Hippocampal formation (tissue), 2 donors: ENCODE measurements at places on chromosomes 11 and 22.

DNA sequence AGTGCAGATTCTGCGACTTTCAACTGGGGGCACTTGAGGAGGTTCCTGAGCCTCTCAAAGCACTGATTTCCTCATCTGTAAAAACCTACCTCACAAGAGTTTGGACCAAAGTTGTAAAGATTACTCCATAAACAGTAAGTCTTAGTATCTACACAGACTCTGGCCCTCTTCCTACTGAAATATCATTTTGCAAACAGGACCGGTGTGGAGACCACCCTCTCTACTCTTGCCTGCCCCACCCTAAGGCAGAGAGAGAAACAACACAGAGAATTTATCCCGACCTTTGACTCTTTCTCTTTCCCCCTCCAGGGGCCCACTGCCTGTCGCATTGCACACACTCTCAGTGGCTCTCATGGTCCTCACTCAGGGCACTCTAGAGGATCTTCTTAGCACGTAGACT is 117.9 kb upstream of the LDLRAD3 start:
- DNase-seq: no peak

DNA sequence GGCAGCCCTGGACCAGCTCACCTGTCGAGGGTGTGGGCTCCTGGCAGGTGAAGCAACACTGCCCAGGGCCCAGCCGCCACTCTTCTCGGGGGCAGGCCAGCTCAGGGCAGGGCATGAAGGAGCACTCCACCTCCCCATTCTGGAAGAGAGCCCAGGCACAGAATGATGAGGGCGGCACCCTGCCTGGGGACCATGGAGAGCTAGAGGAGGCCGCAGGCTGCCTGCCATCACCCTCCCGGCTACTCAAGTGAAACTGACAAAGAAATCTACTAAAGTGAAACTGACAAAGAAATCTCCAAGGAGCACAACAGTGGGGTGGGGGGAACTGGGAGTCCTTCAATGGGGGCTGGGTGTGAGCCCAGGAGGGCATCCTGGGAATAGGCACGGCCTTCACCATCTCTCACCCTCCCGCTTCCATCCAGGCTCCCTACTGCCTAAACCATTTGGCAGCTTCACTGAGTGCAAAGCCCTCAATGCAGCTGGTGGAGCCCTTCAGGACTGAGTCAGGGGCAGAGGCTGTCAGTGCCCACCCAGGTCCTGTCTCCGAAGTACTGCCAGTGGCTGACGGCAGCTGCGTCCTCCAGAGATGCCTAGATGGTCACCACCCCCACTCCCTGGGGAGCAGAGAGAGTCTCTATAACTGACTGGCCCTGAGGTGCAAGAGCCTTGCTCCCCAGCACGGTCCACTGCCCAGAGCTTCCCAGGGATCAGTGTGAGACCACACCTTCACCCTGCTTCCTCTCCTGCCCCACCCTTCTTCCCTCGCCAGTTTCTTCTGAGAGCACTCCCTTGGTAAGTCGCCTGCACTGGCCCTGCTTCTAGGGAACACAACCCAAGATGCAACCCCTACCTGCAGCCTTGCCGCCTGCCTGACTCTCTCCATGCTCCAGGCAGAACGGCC is 21.7 kb downstream of the VWCE start:
- peak; percentile 38 for DNase-seq

GRCh38 chr11:68010090-68011041 is at the start of gene ALDH3B1:
Gene ALDH3B1, plus strand, starts transcription at chr11:68010327. Its CDS starts 4,971 bp downstream, at chr11:68015298.
- DNase-seq: peak; percentile 88

- DNase-seq: no peak
Observed at GRCh38 chr11:17014833-17015626, 816 bp upstream of the PLEKHA7 start.

- DNase-seq: no peak
Observed at GRCh38 chr22:42418811-42419242, 13.4 kb downstream of the NFAM1 start.

DNA sequence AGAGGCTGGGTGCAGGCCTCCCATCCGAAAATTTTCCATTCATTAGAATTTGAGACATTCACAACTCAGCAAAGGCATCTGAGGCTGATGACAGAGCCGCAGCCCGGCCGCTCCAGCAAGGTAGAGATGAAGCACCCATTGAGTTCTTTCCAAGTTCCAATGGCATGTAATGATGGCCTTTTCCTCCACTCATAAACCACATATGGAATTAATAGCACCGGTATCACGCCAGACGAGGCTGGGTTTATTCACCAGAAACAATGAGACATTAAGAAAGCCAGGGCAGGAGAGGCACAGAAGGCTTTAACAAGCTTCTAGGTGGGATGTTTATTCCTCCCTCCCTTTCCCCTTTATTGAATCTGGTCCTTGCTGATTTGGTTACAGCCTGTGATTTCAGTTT is 534.4 kb downstream of the MN1 start:
- no peak for DNase-seq

GRCh38 chr11:2898366-2899079 is 12.9 kb upstream of the CDKN1C start:
- no peak for DNase-seq

DNA sequence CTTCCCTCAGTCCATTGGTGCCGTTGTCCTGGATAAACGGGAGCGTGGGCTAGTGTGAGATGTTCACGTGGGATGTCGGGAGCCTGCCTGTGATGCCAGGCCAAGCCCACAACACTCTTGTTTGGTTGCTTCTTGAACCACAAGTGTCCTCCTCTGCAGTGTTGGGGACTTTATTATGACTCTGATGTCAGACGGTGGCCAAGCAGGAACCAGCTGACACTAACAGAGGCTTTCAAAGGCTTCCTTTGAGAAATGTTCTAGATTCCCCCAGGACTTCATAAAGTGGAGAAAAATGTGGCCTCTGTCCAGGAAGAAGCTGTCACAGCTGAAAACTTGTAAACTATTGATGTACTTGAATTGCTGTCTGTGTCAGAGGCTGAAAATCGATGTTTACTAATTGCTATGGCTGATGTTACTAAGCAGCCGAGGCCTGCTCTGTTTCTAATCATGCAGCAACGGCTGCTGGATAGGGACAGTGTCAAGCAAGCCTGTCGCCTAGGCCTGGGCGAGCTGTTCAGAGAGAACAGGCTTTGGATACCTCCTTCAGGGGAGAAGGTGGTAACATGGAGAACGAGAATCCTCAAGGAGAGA is 131.7 kb downstream of the TBC1D22A start:
- peak; percentile 5 for DNase-seq

- no peak for DNase-seq
Observed at GRCh38 chr11:64057890-64058289, 22.2 kb downstream of the FLRT1 start.

GRCh38 chr11:100785148-100785983 is 98.3 kb downstream of the ARHGAP42 start:
- no peak for DNase-seq

- no peak for DNase-seq
Observed at GRCh38 chr11:80726236-80726635, 1285.4 kb upstream of the TENM4 start.

DNA sequence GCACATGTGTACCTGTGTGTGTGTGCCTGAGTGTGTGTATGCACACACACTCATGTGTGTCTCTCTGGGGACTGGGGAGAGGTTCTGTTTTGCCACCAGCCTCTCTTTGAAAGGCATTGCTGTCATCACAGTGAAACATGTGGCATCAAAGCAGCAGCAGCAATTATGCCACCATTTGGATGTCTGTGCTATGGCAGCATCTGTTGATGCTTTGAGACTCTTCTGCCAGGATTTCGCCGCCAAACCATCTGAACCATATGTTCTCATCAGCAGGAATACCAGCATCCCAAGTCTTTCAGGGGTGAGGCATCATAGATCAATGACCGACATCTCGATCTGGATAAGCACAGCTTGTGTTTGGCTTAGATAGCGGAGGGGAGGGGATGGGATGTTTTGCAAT is 168.6 kb downstream of the FAT3 start:
- no peak for DNase-seq

DNA sequence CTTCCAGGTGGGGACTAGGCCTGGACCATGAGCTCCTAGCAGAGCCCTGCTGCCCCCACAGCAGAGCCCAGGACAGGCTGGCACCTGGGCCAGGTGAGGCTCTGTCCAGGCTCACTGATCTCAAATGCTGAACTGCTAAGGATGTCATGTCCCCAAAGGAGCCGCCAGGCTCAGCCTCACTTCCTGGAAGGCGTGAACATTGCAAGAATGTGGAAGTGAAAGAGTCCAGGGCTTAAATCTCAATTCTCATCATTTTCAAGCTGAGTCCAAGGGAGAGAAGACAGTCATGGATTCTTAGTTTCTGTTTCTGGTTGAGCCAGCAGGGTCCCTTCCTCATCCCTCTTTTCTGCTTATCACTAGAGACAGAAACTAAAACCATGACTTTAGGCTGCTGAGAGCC is 5.0 kb downstream of the ASCL2 start:
- peak; percentile 11 for DNase-seq

DNA sequence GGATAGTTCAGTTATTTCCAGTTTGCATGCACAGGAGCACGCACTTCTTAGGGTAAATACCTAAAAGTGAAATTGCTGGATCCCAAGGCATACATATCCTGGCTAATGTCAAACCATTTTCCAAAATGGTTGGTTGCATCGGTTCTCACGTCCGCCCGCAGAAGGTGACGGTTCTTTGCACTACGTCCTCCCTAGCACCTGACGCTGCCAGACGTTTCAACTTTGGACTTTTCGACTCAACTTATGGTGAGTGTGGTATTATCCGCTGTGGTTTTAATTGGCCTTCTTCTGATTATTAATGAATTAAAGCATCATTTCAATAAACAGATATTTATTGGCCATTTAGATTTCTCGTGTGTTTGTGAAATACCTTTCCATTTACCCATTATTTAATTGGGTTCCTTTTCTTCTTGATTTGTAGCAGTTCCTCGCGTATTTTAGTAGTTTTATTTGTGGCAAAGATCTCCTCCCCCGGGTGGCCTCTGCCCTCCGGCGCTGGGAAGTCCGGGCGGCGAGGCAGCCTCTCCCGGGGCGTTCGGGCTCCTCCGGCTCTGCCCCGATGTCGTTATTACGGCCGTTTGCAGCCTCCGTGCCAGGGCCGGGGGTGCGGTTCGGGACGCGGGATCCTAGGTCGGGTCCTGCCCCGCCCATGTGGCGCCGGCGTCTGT is at the start of gene JHY:
Gene JHY, plus strand, starts transcription at position 571 of the 668 bp plus-strand sequence. CDS start 3,091 bp downstream, outside the sequence.
- DNase-seq: no peak

- DNase-seq: no peak
Observed at GRCh38 chr11:59654893-59655292, 13.9 kb downstream of the PATL1 start.
